NCI-H69 (cell line): ENCODE measurements at places on chromosomes 7 and 10.
A peak's percentile ranks its signal among the peaks of the same experiment; 100 is the strongest.

GRCh38 chr10:31219306-31219705, 99.7 kb upstream of the ZEB1 start:
- no peak for DNase-seq

DNA sequence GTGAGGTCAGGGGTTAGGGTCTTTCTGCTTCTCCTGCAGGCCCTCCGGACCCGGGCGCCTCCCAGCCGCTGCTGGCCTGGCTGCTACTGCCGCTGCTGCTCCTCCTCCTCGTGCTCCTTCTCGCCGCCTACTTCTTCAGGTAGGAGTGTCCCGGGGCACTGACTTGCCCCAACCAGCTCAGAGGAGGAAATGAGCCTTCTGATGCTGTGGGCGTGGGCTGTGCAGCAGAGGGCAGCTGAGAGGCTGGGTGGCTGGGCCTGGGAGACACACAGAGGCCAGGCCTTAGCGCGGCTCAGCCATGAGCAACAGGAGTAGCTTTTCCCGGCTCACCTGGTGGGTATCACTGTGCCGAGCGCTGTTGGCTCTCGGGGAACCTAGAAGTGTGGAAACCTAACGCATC, 78.9 kb downstream of the MKI67 start:
- DNase-seq = no peak

GRCh38 chr7:114943953-114944744, 22.3 kb downstream of the MDFIC start:
- no peak for DNase-seq

DNA sequence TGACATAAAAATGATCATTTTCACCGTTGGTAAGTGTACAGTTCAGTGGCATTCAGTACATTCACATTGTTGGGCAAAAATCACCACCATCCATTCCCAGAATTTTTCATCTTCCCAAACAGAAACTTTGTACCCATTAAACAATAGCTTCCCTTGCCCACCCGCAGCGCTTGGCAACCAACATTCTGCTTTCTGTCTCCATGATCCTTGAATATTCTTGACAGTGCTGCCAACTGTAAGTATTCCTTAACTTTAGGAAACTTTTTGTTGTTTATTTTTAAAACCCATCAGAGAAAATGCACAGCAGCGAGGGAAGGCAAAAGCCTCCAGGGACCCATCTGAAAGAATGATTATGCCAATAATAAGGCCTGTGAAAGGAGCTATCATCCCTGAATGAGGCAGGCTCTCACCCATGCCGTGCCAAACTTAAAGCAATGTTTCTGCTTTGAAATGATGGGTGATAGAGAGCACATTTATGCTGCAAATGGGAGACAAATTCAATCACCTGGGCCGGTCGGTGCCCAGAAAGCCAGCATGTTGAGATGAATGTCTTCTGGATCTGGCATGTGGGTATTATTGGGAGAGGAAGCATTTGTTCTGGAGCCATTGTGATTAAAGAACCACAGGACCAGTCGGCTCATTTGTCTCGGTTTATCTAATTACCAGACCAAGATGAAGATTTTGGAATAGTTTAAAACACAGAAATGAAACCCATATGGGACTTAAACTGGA, 202.1 kb upstream of the NPVF start:
- DNase-seq = no peak

DNA sequence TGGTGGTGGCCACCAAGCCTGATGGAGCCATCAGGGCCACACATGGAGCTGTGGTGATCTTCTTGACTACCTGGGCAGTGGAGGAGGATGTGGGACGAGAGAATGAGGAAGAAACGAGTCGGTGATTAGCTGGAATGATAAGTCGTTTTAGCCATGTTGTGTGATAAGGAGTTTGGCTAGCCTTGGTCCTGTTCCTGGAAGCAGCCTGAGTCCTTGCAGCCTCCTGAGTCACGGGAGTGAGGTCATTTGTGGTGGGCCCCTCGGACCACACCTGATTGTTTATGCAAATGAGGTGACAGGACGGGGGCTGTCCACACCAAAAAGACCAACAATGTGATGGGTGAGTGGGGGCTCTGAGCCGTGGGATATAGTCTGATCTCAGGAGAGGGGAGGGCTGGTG, 554.4 kb downstream of the PTPRN2 start:
- no peak for DNase-seq

DNA sequence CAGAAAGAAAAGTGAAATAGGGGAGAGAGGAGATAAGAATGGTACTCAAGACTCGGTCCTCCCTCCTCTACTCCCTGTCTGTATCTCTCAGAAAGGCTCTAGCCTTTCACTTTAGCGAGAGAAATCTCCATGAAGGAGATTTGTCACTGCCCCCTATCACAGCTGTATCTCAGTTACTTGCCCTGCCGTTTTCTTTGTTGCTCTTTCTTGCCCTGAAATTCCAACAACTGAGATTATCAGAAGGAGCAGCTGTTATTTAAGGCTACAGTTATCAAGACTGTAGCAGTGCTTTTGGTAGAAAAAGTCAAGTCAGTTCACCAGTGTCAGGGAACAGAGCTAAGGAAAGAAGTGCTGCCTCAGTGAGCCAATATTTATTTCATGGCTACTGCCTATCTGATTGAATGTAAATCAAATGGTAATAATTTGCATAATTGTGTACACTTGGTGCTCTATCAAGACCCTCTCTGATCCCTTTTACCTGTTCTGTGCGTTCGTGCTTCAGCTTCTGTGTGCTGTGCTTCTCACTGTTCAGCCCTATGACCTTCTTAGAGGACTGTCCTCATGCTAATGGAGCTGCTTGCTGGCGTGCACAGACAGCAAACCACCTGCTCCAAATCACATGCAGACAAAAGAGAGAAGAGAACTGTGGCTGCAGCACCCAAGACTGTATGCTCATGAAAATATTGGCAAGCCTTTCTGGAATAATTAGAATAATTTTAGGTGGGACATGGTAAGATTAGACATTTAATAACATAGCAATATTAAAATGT, 180.2 kb upstream of the FAM3C start:
- DNase-seq = peak; percentile 43

GRCh38 chr10:75076348-75076747, 35.1 kb upstream of the SAMD8 start:
- no peak for DNase-seq

GRCh38 chr7:101650579-101651081, 21.5 kb upstream of the MYL10 start:
- DNase-seq = no peak

GRCh38 chr7:2843711-2844152, 376 bp downstream of the GNA12 start:
- peak; percentile 80 for DNase-seq

DNA sequence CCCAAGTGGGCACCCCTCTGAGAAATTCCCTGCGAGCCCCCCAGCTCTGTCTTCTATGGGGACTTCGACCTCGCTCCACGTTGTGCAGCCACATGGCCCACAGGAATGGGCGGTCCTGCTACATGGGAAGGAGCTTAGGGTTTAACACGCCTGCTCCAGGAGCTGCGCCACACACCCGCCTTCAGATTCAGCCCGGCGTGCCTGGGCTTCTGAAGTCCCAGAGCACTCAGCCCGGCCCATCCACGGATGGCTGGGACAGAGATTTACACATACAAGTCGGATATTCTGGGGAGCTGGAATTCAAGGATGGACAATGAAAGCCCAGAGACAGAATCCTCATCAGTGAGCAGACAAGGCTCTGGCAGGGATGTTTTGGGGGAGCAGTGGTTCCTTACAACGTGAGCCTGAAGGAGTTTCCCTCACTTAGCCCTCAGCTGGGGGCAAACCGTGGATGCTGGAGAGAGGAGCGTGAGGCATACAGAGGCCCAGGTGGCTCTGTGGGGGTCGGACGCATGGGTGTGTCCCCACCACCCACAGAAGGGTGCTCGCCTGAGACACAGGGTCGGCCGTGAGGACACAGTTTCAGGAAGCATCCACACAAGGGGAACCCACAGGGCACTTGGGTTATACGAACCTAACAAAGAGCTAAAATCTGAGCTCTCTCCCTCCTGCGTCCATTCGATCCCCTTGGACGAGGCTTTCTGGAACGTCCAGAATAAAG, 372.9 kb downstream of the DNAJB6 start:
- no peak for DNase-seq

DNA sequence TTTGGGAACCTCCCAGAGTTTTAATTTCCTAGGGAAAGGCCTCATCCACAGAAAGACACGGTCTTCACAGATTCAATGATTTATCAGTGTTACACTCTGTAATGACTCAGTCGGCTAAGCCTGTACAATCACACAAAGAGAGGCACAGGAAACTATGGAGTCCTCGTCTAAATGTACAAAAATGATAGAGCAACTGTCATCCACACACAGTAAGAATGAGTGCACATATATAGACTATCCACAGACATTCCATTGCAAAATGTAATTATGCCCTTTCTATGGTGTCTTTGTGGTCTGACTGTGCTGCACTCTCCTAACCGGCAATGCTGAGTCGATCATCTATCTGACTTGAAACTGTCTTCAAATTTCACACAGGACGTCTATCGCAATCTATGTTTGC, 3.5 kb upstream of the NAMPT start:
- DNase-seq = no peak

GRCh38 chr10:78576276-78576675, 492.5 kb upstream of the ZMIZ1 start:
- no peak for DNase-seq

DNA sequence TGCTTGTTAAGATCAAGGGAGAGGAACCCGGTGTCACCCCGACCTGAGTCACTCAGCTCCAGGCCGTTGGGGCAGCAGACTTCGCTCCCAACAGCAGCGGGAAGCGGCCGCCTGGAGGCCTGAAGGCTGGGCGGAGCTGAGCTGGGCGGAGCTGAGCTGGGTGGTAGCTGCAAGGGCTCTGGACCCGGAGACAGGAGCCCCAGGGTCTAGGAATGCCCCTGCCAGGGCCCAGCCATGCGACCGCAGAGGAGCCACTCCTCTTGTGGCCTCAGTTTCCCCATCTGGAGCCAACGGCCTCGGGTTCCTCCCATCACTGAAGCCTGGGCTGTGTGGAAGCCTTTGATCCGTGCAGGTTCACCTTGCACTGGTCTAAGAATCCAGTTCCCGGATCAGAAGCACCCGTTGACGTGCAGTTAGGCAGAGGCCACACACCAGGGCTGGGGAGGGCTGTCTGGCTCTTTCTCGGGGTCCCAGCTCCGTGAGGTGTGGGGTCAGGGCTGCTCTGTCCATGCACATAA, 21.9 kb upstream of the DPYSL4 start:
- peak; percentile 33 for DNase-seq

DNA sequence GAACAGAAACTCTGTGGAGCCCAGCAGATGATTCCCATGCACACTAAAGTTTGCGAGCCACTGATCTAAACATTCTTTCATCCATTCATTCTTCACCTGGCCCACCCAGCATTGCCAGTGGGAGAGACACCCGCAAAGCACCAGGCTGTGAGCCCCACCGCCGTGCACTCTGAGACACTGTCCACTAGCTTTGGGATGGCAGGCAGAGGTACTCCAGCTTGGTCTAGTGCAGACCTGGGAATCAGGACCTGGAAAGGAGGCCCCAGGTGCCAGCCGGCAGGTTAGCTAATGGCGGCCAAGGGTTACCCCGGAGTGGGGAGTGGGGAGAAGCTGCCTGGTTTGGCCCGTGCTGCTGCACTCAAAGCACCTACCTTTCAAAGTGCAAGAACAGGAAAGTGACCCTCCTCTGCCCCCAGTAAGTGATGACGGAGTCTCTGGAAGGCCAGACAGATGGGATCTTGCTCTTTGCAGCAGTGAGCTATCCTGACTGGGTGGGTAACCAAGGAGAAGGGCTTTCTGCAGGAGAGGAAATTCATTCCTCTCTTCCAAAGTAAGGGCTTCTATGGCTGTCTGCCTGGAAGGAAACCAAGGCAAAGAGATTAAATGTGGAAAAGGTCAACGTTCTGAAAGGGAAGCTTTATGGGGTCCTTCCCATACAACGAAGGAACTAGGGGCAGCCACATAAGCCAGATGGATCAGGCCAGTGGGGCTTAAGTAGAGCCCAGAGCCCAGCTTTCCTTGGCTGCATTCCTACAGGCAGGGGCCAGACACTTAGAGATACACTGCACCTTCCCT, 74.2 kb upstream of the LRRC4 start:
- DNase-seq = no peak

GRCh38 chr7:22677680-22678079, 49.3 kb upstream of the IL6 start:
- no peak for DNase-seq

GRCh38 chr10:132643709-132644526, 106.3 kb downstream of the INPP5A start:
- no peak for DNase-seq

GRCh38 chr10:110379831-110380230, 75.1 kb upstream of the SMNDC1 start:
- DNase-seq = no peak

DNA sequence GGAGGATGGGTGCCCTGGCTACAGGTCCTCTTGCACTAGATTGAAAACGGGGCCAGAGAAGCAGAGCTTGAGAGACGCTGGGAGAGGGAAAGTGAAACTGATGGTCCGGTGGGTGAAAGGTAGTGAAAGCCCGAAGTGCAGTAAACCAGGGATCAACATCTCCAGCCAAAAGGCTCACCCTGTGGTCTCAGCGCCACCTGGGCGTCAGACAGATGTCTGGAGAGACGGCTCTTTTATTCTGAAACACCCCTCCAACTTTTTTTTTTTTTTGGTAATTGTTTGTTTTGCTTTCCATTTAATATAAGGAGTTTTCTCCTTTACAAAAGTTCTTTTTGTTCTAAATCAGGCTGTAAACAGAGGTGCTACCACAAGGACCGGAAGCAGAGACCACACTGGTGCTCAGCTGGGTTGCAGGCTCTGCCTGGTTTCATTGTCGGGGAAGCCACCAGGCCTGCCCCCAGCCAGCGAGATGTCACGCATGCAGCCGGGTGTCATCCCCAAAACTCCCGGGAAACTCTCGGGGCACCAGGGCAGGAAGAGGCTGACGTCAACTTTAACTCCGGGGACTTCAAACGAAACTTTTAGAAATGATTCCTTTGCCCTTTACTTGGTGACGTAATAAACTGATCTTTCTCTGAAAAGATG, 11.2 kb downstream of the IL2RA start:
- DNase-seq = peak; percentile 10

- DNase-seq = peak; percentile 3
Observed at GRCh38 chr10:131002031-131002861, 309.3 kb downstream of the TCERG1L start.

- peak; percentile 2 for DNase-seq
Observed at GRCh38 chr10:14543046-14543903, 212.6 kb upstream of the FRMD4A start.

GRCh38 chr7:83301416-83301815, 138.7 kb upstream of the PCLO start:
- DNase-seq = no peak
